ENCODE measurements at places on chromosomes 16 and 17.
A peak's percentile ranks its signal among the peaks of the same experiment; 100 is the strongest.

GRCh38 chr16:12580809-12581208 lies 222.9 kb downstream of the CPPED1 start:
- DNase-seq: no peak

GRCh38 chr17:77590951-77591735 lies 367.4 kb upstream of the TNRC6C start:
- no peak for DNase-seq

GRCh38 chr17:63973930-63974593 lies 1.3 kb upstream of the SCN4A start:
- DNase-seq: no peak

DNA sequence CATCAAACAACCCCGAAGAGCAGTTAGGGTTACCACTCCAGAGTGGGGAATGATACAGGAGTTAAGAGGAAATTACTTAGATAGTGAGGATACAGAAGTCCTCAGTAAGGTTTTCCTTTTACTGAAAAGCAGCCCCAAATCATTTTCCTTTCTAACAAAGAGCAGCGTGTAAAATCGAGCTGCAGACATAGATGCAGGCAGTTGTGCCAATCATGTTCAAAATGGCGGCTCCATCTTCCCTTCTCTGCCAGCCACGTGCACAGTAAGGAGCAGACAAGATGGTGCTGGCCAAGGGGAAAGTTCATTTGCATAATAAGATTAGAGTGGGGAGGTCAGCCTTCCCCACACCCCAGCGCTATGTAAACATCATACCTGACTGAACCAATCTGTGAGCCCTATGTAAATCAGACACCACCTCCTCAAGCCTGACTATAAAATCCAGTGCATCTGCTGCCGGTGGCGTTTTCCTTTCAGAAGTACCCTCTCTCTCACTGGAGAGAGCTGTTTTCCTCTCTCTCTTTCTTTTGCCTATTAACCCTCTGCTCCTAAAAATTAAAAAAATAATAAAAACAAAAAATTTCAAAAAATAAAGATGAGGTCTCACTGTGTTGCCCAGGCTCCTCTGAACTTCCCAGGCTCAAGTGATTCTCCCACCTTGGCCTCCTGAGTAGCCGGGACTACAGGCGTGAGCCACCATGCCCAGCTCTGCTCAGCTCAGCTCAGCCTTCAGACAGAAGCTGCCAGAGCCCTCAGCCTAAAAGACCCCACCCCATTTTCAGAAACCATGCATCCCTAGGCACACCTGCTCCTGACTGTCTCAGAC lies 2.6 kb upstream of the SRL start:
- no peak for DNase-seq

DNA sequence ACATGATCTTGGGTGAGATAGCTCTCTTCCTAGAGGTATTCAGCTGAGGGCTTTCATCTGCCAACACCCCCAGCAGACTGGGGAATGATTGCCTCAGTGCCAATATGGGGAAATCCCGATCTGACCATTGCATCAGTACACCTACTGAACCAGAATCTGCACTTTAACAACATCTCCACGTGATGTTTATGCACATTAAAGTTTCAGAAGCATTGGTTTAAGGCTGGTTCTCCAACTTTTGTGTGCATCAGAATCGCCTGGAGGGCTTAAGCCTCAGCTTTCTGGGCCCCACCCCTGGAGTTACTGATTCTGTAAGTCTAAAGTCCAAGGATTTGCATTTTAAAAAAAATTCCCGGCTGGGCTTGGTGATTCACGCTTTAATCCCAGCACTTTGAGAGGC lies 123.6 kb upstream of the MED13 start:
- DNase-seq: no peak

DNA sequence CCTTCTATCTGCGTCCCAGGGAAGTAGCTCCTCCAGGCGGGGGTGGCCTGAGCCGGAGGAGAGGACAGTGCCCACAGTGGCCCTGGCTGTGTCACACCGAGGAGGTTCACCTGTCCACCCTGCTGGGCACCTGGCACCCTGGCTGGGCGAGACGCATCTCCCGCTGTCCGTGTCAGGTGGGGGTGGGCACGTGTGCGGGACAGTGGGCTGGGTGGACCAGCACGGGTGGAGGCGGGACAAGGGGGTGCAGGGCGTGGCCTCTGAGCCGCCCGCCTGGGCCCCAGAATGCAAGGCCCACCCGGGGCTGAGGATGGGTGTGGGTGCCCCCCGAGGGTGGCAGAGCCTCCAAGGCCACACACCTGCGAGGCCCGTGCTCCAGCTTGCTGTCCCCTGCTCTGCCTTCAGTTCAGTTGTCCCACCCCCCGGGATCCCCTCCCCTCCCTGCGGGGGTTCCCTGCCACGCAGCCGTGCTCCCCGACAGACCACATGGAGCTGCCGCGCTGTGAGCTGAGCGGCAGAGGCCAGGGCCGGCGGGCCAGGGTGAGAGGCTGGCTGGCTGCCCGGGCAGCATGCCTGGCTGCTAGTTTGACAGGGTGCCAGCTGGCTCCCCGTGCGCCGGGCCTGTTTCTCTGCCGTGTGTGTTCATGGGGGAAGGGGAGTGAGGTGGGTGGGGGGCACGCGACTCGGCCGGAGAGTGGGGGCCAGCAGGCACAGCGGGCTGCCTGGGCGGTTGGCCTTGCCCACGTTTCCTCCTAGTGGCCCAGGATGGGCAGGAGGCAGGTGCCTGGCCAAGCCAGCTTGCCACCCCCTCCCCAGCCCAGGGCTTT lies 33.9 kb downstream of the BAHCC1 start:
- no peak for DNase-seq

GRCh38 chr16:14667347-14668266 lies 26.5 kb downstream of the PLA2G10 start:
- no peak for DNase-seq

- peak; percentile 26 for DNase-seq
Observed at GRCh38 chr17:10754109-10754508, 24.3 kb upstream of the TMEM220 start.

DNA sequence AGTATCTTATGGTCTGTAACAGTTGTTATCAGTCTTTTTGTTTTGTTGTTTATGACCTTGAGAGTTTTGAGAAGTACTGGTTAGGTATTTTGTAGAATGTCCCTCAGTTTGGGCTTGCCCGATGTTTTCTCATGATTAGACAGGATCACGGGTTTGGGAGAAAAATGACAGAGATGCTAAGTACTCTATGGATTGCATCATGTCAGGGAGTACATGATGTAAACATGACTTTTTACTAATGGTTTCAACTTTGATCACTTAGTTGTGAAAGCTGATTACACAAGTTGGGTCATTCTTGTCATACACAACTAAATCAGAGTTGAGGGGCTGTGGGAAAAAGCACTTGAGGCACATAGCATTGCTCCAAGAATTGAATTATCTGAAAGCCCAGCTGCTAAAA lies 94.7 kb upstream of the SIAH1 start:
- no peak for DNase-seq

GRCh38 chr17:12554251-12554650 lies 111.4 kb upstream of the MYOCD start:
- no peak for DNase-seq

GRCh38 chr16:11901091-11901490 lies 14.7 kb downstream of the GSPT1 start:
- DNase-seq: no peak

GRCh38 chr17:38617967-38618760 lies 12.4 kb upstream of the SRCIN1 start:
- no peak for DNase-seq

GRCh38 chr17:31786796-31787481 lies 72.1 kb downstream of the COPRS start:
- DNase-seq: no peak

DNA sequence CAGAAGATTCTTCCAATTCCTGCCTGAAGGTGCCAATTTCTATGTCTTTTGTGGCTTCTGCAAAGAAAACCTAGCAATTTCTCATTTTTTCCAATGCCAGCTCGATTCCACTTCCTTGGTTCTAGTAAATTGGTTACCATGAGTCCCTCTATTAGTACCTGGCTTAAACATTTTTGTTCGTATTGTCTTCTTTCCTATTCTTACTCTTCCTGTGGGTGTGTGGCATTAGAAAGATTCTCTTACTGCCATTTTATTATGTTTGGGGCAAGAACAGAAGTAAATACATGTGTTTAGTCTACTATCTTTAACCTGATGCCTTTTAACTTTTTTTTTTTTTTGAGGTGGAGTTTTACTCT lies 20.3 kb upstream of the MAPK3 start:
- no peak for DNase-seq

- no peak for DNase-seq
Observed at GRCh38 chr17:78185981-78186691, 716 bp downstream of the TK1 start.

DNA sequence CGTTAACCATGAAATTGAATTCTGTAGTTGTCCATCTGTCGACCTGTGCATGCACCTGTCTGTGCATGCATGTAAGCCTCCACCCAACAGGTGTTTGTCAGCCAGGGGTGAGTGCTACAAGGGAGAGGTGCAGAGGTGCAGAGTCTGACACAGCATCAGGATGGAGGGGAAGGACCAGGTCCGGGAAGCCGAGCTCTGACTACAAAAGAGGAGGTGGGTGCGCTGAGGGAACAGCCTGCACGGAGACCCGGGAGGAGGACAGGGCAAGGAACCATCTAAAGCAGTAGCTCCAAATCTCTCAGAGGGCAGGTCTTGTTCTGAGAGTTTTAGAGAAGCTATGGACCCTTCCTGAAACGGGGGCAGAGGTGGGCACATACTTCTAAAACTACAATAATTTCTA lies 54.1 kb downstream of the B9D1 start:
- DNase-seq: no peak

DNA sequence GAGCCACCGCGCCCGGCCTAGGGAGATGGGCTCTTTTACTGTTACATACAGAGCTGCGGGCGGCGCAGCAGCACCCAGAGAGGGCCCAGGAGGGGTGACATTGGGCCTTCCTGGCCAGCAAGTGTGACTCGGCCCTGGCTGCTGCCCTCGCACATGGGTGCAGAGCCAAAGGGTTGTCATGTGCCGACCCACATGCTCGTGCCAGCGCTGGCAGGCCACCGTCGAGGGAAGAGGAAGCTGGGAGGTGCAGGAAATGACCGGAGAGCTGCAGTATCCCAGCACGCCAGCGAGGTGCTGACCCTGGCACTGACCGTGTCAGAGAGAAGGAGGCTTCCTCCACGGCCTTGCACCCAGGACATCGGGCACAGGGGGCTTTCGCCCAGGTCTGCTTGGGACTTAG lies 8.0 kb downstream of the ENDOV start:
- DNase-seq: no peak

DNA sequence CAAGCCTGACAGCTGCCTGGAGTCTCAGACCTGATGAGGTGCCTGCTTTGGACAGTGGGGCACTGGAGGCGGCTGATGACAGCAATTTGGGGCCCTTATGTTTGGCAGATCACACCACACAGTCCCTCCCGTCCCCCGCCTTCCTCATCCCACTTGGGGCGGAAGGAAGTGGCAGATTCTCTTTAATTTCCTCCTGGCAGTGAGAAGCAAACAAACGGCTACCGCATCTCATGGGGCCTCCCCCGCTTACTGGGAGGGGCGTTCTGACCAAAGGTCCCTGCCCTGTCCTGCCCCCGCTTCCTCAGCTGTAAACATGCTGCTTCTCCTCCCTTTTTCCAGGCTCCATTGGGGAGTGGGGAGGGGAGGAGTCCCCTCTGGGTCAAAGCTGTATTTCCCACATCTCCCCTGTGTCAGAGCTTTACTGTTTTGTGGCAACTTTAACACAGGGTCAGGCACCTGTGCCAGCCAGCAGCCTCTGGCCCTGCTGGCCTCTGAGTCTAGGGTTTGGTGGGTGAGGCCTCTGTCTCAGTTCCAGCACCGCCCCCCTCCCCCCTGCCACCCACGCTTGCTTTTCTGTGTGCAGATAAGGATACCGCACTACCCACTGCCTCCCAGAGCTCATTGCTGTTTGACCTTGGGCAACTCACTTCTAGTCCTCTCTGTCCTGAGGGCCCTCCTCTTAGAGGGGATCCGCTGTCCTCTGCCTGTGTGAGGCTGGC lies 5.4 kb upstream of the NFATC3 start:
- peak; percentile 65 for DNase-seq

GRCh38 chr16:51024703-51025102 lies 126.4 kb downstream of the SALL1 start:
- no peak for DNase-seq

GRCh38 chr17:41552455-41552854 lies 19.4 kb downstream of the KRT9 start:
- no peak for DNase-seq

DNA sequence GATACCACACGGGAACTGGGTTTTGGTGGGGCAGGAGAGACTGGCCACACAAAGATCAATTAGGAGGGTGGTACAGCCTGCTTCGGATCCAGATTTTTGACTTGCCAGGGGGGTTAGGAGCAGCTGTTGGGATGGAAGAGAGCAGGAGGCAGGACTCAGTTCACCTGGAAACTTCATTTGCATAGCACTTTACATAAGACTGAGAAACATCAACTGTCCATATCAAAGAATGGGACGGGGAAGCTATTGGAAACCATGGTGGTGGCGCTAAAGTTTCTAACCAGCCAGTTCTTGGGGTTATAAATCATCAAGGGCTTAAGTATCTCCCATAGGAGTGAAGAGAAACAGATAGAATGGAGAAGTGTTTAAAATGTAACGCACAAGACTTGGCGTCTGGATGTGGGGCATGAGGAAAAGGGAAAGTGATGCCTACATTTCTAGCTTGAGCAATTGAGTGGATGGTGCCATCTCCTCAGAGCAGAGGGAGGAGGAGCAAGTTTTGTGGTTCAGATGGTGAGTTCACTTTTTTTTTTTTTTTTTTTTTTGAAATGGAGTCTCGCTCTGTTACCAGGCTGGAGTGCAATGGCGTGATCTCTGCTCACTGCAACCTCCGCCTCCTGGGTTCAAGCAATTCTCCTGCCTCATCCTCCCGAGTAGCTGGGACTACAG lies 6.4 kb upstream of the SRCAP start:
- DNase-seq: no peak

DNA sequence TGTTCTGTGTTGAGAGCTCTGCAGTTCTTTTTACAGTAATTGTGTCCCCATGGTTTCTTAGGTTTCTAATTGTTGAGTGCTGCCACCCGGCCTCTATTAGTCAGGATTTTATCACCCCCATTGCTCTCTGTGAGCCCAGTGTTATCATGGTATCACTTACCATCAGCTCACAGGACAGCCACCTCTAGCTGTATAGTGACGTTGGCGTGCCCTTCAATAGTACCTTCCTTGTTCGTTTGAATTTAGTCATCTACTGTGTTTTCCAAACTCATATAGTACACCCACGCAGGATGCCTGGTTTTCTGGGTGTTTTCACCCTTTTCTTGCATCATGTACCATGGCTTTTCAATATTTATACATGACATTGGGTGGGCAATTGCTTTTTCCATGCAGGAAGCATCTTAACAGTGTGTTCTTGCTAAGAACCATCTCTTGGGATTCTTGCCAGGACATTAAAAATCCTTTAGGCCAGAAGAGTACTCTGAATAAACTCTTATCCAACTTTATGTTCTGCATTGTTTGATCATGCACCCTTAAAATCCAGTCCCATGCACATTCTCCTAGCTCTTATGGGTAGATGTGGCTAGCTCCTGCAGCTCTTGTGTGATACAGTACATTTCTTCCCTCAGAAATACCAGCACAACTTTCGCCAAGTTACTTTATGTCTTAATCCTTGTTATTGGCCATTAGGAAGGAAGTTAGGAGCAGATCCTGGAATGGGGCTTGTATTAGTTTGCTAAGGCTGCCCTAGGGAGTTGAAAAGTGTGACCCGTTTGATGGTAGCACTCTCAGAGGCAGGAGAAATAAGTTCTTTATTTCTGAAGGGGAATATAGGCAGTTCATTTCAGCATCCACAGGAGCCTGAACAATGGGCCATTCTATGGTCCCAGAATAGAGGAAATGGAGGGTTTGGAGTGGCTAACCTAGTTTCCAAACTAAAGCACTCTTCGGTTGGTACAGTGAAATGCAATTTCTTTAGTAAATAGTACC lies 11.3 kb upstream of the ABCA10 start:
- no peak for DNase-seq

- DNase-seq: no peak
Observed at GRCh38 chr17:80851277-80851925, 140.2 kb upstream of the CHMP6 start.

- no peak for DNase-seq
Observed at GRCh38 chr16:50679266-50679665, 1.8 kb downstream of the SNX20 start.
